ENCODE measurements at places on chromosomes 7 and 10.

- DNase-seq = no peak
Measured at GRCh38 chr10:43854007-43854406, 205.3 kb upstream of the ZNF32 start.

DNA sequence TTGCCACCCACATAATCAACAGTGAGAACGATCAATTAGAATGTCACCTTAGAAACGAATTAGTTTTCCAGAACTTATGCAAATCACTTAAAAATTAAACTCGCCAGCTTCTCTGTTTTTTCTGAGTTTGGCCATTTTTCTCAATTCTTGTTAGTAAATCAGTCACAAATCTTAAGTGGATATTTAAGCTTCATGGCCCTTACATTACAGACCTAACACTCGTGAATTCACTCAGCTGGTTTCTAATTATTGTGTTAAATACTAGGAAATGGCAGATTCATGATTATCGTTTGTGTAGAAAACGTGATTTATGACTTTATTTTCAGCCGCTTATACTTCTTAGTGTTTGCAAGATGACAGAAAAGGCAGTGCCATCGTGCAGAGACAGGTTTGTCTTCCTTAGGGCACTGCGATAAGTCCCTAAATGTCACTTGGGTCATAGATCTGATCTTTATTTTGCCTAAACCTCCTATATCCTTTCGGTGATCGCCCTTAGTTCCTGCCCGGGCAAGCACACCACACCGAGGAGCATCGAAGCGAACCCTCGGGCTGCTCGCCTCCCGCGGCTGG is 587 bp upstream of the CELF2 start:
- no peak for DNase-seq

DNA sequence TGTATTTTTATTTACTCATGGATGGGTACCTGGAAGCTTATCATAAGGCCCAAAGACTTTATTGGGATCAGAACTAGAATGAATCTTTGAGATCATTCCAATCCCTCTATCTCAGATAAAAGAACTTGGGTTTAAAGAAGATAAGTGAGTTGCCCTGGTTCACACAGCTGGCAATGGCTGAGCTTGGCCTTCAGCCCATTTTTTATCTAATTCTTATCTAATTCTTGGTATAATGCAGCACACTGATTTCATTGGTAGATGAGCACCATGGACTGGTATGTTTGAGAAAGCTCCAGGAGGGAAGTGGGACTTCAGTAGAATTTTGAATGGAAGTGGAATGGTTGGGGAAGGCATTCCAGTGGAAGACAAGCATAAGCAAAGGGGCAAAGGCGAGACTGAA is 558.9 kb downstream of the REEP3 start:
- DNase-seq = no peak

DNA sequence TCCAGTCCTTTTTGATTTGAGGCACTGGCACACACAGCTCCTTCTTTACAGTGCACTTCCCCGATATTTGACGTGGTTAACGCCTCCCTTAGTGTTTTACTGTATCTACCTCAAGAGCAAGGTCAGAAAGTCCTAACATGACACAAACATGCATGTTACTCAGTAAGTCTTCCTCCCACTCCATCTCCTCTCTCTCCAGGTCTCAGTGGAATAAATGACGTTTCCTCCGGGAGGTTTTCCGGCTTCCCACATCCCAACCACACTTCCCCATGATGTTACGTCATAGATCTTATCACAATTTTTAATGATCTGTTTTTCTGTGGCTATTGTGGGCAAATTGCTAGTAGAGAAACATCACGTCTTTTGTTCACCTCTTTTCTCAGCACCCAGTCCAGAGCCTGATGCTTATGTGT is 165.7 kb downstream of the PTPN20 start:
- peak; percentile 9 for DNase-seq

DNA sequence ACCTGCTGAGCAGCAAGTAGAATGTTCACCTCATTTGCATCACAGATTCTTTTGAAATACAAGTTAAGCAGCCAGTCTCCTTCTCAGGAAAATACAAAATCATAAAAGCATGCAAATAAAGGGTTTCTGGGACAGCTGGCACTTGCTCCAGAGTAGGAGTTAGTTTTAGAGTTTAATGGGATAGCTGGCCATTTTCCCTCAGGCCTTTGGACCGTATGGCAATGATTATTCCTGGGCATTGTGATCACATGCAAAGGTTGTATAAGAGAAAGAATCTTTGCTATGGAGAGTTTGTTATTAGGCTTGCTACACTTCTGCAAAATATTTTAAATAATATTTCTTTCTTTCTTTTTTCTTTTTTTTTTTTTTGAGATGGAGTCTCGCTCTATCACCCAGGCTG is 240.8 kb downstream of the CDK14 start:
- DNase-seq = no peak

DNA sequence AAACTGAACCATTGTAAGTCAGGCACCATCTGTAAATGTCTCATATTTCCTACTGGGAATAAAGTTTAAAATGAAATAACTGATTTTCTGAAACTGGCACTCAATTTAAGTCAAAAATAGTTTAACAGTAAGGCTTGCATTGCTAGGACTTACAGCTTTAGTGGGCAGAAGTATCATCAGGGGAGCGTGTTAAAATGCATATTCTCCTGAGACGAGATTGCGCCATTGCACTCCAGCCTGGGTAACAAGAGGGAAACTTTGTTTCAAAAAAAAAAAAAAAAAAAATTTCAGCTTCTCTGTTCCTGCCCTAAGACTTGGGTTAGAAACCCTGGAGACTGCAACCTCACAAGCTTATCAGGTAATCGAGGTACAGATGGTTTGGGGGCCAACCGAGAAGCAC is 65.4 kb downstream of the UBE3C start:
- no peak for DNase-seq

- no peak for DNase-seq
Measured at GRCh38 chr7:71682841-71683781, 551.2 kb downstream of the GALNT17 start.

- DNase-seq = no peak
Measured at GRCh38 chr10:77793831-77794230, 132.7 kb downstream of the DLG5 start.

GRCh38 chr10:5888351-5888750 is 1.3 kb downstream of the ANKRD16 start:
- DNase-seq = no peak

DNA sequence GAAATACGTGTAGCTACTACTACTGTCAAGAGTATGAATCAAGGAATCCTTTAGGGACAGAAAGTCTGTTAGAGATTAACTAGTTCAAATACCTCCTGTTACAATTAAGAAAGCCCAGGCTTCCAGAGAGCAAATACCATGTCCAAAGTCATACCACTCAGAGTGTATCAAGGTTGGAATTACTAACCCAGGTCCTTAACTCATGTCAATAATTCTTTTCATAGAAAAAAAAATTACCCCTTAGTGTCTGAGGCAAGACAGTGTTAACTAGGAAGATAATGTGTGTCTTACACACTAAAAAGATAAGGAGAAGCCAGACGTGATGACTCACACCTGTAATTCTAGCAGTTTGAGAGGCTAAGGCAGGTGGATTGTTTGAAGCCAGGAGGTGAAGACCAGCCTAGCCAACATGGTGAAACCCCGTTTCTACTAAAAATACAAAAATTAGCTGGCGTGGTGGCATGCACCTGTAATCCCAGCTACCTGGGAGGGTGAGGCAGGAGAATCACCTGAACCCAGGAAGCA is 423.4 kb downstream of the SORCS1 start:
- no peak for DNase-seq

DNA sequence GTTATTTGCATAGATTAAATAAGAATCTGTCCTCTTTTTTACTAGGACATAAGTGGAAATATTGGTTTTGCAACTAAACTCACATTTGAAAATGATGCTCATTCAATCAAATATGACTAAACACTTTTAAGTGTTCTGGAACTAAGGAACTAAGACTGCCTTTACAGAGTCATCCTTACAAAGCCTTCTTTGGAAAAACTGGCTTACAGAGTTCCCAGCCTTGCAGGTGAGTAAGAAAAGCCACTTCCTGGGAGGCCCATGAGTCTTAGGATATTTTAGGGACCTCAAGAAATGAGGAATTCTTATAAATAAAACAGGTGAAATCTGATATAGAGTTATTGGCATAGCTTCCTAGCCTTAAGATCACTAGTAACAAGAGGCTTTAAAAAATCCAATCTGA is 135.5 kb downstream of the ALOX5 start:
- DNase-seq = no peak

GRCh38 chr7:141700296-141700847 is 1.6 kb downstream of the DENND11 start:
- DNase-seq = no peak

- DNase-seq = no peak
Measured at GRCh38 chr7:34723866-34724490, 66.0 kb downstream of the NPSR1 start.

DNA sequence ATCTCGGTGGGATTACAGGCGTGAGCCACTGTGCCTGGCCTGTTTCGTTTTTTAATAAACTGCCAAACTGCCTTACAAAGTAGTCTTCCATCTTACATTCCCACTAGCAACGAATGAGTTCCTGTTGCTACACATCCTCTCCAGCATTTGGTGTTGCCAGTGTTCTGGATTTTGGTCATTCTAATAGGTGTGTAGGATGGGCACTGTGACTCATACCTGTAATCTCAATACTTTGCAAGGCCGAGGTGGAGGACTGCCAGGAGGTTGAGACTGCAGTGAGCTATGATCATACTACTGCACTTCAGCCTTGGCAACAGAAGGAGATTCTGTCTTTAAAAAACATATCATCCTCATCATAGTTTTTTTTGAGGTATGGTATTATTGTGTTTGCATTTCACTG is 21.4 kb upstream of the RSBN1L start:
- peak; percentile 27 for DNase-seq

DNA sequence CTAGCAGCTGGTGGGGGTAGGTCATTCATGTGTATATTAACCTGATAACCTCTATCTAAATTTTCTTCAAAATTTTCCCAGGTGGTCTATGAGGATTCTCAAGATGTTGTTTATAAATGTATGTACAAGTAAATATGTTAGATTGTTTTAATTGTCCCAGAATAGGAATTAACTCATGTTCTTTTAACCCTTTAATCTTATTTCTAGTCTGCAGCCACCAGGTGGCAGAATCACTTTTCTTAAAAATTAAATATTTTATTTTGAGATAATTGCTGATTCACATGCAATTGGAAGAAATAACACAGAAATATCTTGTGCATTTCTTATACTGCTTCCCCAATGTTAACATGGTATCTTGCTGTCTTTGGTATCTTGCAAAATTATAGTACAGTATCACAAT is 589.5 kb downstream of the ARL4A start:
- DNase-seq = no peak

- DNase-seq = no peak
Measured at GRCh38 chr7:86947929-86948328, 111.5 kb downstream of the ELAPOR2 start.

GRCh38 chr10:49733866-49734265 is 28.3 kb downstream of the OGDHL start:
- no peak for DNase-seq

- DNase-seq = no peak
Measured at GRCh38 chr10:53315709-53316108, 543.1 kb upstream of the MBL2 start.

DNA sequence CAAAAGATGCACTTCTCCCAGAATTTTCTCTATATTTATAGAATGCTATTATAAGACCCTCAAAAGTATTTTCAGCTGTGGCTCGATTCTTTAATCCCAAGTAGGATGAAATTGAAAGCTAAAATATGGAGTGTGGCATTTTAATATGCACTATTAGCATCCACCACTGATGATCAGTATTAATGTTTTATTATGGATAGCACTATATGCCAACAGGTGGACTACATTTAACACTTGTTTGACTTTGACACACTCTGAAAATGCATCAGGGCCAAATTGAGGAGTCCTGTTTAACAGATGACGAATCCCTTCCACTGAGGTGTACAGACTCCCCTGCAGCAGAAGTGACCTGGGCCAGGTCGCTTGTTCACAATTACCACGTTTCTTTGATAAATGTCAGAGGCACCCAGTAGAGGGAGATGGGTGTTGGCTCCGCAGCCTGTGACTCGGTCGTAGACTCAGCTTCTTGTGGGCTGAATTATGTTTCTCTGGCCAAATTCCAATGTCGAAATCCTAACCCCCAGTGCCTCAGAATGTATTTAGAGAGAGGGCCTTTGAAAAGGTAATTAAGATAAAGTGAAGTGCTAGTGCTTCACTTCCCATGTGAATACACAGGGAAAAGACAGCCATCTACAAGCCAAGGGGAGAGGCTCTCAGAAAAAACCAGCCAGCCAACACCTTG is 48.1 kb downstream of the WIPF3 start:
- no peak for DNase-seq

GRCh38 chr7:29090151-29090805 is 56.1 kb downstream of the CPVL start:
- DNase-seq = no peak

GRCh38 chr10:35372329-35372728 is 36.0 kb downstream of the CCNY start:
- no peak for DNase-seq

DNA sequence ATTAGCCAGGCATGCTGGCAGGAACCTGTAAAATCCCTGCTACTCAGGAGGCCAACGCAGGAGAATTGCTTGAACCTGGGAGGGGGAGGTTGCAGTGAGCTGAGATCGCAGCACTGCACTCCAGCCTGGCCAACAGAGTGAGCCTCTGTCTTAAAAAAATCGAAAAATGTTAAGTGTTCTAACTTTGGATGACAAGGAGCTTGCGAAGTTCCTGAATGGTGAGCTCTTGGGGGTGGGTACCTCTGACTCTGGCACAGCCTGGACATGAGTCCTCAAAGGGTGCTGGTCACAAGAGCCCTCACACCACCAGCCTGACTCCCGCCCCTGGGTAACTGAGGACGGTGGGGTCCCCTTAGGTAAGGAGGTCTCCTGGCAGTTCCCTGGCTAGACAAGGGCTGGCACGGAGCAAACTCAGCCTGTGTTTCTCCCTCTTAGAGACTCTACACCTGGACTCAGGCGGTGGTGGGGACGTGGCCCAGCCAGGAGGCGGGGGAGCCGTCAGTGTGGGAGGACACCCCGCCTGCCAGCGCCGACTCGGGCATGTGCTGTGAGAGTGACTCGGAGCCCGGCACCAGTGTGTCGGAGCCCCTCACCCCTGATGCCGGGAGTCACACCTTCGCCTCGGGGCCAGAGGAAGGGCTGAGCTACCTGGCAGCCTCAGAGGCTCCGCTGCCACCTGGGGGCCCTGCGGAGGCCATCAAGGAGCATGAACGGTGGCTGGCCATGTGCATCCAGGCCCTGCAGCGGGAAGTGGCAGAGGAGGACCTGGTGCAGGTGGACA is 24.1 kb downstream of the AMZ1 start:
- no peak for DNase-seq

DNA sequence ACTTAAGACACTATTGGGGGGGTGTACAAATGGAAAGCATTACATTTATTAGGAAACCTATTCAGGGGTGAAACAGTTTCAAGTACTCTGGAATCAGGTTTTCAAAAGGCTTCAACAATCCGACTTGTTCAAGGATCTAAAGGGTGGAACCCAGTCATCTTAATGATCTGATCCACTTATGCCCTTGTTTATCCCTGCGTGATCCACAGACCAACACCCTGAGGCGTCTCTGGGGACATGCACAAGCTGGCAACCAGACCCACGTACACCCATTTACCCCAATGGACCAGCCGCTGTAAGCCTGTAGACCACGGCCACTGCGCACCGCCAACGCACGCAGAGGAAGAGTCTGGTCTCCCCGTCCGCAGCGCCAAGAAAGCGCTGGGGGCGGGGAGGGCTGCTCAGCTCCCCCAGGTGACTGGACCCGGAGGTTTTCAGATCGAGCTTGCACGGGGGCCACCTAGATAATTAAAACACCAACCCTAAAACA is 13.4 kb downstream of the HNRNPF start:
- DNase-seq = peak; percentile 57

Data from activated CD4-positive, alpha-beta T cell treated with anti-CD3 and anti-CD28 coated beads for 48 hours (primary cell).